Peyer's patch (tissue), 4 donors: ENCODE measurements at places on chromosomes 2 and 18. TPM values are rescaled to one million over a fixed set of nuclear protein-coding genes. Genes with fewer than 3 reads are reported as not detected.

GRCh38 chr2:174046172-174046571 lies 81.0 kb upstream of the SP3 start:
- no peak for DNase-seq

DNA sequence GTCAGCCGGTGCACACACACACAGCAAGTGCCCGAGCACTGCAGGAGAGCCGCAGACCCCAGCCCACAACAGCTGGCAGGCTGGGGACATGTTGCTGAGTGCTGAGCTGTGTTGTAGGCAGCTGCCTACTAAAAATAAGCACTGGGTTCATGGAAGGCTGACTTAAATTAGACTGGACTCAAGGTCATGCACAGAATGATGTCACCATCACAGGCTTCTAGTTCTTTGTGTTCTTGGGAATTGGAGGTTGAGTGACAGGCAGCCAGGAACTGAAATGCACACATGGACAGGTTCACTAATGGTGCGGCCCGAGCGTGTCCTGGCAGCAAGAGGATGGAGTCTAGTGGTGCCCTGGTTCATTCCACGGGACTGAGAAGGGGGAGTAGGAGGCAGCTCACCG lies 71.3 kb downstream of the VWA3B start:
- no peak for DNase-seq

DNA sequence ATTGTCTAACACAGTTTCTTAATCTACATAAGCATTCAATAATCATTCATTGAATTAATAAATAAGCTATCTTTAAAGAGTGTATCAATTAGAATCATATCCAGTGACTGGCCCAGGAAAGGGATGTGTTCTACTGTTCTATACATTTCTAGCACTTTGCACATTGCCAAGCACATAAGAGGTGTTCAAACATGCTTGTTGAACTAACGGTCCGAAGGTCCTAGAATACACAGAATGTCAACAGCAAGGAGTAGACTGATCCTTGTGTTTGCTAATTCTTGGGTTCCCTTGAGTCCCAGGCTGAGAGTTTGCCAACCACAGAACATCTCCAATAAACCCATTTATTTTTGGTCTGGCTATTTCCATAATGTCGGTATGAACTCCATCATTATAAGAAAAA lies 331.7 kb upstream of the DCC start:
- no peak for DNase-seq

- DNase-seq, result peak; percentile 87
Measured at GRCh38 chr2:237421542-237422116, 7.7 kb upstream of the COL6A3 start.

- no peak for DNase-seq
Measured at GRCh38 chr18:54647176-54647575, 56.1 kb downstream of the DYNAP start.

DNA sequence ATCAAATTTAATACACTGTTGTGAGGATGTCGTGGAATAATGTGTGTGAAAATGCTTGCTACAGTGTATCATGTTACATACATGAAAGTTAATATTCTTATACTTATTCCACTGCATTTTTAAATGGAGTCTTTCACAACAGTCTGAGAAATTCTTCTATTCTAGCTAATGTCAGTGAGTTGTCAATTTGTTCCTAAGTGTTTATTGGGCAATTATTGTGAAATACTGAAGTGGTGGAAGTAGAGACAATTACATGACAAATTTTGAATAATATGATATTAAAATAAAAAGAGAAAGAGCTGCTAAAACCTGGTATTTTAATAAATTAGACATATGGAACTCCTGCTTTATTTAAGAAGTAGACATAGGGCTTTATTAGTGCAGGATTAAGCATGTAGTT lies 176.1 kb downstream of the PTPRM start:
- DNase-seq, result no peak

- DNase-seq, result no peak
Measured at GRCh38 chr2:120859128-120859527, 123.5 kb downstream of the GLI2 start.

- no peak for DNase-seq
Measured at GRCh38 chr18:66623821-66624220, 19.9 kb upstream of the CDH19 start.

Gene DSC2
- 68.8 TPM for total RNA-seq

Gene C2orf15
- total RNA-seq, result not detected

Gene UNC80
- total RNA-seq, result not detected

Gene NYAP2
- not detected for total RNA-seq

Gene FARP2
- 128 TPM for total RNA-seq
